ENCODE measurements at places on chromosomes 5 and 9.

DNA sequence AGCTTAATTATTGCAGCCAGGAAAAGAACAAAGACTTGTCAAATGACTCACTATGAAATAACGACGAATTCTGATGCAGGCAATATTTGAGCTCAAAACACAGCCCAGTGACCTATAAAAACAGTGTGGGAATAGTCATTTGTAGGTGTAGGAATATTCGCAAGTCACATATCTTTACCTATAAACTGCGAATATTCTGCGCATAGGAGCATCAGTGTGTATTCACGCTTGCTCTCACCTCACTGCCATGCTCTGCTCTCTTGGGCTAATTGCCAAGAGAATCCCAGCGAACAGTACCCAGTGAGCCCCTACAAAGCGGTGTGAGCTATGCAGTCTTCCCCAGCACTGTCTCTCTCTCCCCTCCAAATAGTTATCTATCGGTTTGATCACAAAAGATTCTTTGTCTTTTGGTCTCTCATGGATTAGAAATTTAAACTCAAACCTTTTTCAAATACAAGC, 74.2 kb downstream of the ST8SIA4 start:
- DNase-seq: no peak

DNA sequence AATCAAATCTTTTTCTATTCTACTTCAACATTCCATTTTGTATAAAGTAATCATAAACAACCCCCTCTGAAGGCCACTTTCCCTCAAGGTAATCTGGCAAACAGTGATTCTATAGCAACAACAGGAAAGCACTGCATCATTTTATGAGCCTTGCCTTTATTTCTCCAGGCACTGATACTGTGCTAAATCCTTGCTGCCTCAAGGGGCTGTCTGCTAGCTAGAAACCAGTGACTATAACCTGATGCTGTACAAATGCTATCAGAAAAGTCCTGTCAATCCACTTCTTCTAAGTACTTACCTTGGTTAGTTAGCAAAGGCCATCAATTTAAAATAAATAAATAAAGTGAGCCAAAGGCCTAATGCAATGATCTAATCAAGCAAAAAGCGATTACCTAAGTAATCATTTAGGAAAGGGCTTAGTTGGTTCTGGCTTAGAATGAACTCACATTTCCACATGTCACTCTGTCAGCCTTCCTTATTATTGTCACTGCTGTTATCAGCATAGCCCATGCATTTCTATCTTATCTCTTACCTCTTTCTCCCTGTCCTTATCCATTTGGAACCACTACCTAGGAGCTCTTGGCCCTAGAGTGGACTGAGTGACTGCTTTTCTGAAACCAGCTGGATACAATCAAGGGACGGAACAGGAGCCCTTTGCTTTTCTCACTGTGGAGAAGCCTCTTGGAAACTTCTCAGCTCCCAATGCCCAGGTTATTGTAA, 246.1 kb upstream of the MEF2C start:
- no peak for DNase-seq

DNA sequence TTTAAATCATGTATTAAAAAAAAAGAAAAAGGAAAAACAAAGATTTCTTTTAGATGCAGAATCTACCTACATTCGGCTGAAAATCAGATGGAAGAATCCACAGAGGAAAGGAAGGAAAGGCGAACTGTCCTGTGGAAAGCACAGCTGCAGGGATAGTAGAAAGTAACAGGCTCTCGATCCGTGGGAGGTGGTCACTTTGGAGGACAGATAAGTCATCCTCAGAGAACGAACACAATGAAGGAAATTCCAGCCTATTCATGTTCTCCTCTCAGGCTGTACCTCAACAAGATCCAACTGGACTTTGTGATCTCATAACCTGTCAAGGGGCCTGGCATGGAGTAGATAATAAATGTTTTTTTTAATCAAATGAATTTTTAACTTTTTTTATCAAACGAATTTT, 72.8 kb downstream of the NR6A1 start:
- no peak for DNase-seq

- peak; percentile 33 for DNase-seq
These were observed 137.7 kb downstream of the PRELID2 start for GRCh38 chr5:145697251-145697990.

DNA sequence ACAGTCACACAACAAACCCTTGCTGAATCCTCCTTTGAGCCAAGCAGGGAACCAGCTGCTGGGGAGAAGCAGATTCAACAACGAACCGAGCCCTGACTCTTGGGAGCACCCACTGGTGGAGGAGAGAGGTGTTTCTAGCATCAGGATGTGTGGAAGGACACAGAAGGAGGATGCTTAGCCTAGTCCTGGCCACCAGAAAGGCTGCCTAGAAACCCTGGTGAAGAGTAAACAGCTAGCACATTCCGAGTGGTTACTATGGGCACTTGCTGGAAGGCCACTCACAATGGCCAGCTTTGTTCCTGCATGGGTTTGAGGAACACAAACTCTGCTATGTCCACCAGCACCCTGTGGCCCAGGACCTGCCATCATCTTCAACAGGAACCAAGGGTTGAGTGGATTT, 1.8 kb downstream of the TIFAB start:
- DNase-seq: no peak

DNA sequence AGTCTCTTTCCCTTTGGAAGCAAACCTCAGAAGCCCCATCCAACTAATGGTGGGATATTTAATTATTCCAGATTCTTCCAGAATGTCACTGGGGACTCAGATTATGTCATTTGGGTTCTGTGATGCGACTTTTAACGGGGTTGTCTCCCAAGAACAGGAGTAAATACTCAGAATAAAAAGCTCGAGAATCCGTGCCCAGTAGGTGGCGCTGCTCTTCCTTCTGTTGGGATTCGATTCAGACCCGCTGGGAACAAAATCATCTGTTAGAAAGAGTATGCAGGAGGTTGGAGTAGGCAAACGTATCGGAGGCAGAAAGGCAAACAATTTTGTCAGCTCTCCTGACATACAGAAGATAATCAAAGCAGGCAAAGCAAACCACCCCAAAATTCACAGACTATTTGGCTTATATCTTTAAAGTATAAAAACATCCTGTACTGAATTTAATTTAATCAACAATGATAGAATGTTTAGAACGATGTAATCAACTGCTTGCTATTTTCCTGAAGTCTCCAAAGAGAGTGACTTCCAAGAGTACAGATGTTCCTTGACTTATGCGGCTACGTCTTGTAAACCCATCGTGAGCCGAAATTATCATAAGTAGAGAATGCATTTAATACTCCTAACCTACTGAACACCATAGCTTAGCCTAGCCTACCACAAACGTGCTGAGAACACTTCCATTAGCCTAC, 169.8 kb upstream of the RAI14 start:
- DNase-seq: peak; percentile 81

DNA sequence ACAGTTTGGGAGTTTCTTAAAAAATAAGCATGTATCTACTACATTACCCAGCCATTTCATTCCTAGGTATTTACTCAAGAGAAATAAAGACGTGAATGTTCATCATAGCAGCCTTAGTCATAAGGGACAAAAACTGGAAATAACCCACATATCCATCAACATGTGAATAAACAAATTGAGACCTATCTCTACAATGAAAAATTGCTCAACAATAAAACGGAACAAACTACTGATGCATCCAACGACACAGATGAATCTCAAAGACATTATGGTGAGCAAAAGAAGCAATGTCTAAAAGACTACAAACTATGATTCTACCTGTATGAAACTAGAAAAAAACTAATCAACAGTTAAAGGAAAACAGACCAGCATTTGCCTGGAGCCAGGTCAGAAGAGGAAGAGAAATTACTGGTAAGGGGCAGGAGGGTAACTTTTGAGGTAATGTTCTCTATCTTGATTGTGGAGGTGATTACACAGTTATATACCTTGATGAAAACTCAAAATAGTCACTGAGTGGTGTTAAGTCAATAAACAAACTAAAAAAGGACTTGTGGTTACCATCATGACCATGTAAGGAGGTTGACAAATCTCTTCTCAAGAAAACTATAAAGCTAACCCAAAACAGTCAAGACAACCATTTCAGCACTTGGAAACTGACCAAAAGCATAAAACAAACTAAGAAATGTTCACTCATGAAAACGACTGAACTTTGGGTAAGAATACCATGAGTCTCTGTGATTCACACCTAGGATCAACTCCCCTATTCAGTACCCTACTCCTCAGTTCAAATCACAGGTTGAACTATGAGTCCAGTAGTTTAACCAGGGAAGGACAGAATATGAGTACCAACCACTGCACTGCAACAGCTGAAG, 10.4 kb downstream of the UIMC1 start:
- DNase-seq: peak; percentile 55

All from stromal cell of bone marrow (primary cell).